Activated T-cell treated with anti-CD3 and anti-CD28 coated beads, Interleukin-2, amount 50 U/mL, for 24 hours (primary cell): ENCODE measurements at places on chromosomes 7 and 10.

DNA sequence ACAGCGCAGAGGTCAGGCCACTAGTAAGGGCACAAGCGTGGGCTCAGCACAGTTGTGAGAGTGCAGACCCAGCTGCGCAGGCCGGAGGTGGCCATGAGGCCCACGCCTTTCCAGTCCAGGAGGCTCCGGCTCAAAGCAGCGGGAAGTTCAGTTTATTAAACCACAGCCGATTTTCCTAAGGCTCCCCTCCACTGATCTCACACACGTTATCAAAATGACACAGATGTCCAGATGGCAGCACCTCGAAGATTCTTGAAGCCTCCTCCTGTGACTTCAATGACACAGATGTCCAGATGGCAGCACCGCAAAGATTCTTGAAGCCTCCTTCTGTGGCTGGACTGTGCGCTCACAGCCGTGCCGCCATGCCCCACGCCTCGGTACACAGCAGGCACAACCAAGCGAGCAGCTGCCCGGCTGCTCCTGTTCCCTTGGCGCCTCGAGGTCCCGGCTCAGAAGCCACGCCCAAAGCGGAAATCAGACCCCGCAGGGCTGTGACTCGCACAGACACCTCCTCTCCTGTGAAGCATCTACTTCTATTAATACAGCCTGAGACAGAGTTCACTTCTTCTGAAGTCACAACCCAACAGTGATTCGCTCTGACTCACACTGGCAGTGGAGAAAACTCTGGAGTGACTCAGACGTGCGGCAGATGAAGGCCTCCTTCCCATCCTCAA is 122.7 kb downstream of the MAD1L1 start:
- DNase-seq = peak; percentile 76

- no peak for DNase-seq
Measured at GRCh38 chr7:147539685-147540084, 1050.9 kb upstream of the C7orf33 start.

DNA sequence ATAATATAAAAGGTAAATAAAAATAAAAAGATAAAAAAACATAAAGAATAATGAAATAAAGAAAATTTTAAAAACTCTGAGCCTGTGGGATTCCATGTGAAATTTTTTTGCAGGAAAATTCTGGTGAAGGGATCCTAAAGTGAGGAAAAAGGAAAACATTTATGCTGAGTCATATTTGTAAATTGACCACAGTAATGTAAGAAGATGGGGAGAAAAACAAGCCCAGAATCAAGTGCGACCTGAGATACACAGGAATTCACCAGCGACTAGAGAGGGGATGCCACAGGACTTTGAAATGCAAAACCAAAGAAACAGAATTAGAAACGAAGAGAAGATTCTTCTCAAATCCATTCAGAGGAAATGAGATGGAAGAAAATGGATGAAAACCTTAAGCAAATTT is 133.8 kb upstream of the PFKP start:
- DNase-seq = no peak

- DNase-seq = peak; percentile 61
Measured at GRCh38 chr10:97759158-97759887, 12.5 kb downstream of the SFRP5 start.

- peak; percentile 91 for DNase-seq
Measured at GRCh38 chr7:102433219-102434038, at the start of gene ORAI2. TSS of gene ORAI2 (plus strand) at chr7:102433575. CDS start at chr7:102438957, 5,382 bp downstream.

DNA sequence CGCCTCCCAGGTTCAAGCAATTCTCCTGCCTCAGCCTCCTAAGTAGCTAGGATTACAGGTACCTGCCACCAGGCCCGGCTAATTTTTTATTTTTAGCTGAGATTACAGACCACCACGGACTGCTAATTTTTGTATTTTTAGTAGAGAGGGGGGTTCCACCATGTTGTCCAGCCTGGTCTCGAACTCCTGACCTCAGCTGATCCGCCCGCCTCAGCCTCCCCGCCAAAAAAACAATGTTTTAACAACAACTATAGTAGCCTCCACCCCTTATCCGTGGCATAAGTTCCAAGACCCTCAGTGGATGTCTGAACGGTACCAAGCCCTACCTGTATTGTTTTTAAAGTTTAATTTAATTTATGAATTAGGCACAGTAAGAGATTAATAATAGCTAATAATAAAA is 48.2 kb downstream of the GNA12 start:
- DNase-seq = no peak
